GM04504 (cell line): ENCODE measurements at places on chromosomes 4 and X.

DNA sequence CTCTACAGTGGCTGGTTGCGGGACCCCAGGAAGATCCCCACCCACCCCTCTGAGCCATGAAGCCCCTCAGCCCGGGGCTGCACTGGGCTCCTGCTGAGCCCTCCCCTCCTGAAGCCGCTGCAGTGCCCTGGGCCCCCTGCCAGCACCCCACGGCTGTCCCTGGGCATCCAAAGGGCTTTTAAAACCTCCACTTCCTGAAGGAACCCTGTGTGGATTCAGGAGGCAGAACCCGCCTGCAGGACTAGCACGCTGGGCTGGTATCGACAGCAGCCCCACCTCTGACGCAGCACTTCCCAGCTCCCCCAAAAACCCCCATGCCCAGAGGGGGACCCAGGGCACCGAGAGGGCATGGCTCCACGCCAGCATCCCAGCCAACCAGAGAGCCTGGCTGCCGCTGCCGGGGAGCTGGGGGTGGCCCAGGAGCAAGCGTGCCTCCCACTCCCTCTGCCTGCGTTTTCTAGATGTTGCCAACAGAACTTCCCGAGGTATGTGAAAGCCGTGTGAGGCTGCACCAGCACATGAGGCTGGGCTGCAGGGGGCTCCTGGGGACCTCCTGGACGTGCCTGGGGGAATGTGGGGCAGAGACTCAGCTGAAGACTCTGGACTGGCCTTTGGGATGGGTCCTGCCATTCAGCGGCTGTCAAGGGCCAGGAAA is 6.3 kb downstream of the MXD4 start:
- no peak for DNase-seq

GRCh38 chr4:98506462-98507132 is 151.8 kb downstream of the TSPAN5 start:
- DNase-seq, result no peak

DNA sequence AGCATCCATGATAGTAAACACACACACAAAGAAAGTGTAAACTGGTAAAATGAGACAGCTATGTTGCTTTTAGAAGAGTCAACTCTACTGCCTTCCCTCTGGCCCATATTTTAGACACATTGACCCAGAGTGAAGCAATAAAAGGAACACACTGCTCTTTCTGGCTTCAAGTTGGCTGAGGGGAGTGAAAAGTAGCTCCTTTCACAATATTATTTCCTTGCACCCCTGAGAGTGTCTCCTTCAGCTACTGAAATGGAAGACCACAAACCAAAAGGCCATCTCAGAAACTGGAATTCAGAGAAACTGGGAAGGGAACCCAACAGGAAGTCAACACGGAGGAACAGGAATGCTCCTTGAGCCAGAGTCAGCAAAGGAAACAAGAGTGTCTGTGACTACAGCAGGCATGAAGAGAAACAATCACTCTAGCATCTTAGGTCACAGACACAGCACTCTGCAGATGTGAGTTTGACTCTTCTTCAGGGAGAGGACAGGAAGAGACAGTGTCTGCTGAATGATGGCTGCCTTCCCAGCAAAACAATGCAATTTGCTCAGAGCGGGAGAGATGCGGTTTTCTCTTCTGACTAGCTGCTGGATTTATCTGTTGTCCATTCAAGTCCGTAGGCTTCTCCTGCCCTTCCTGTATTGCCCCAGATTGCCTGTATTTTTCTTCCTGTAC is 106.7 kb downstream of the SPATA18 start:
- DNase-seq, result no peak

GRCh38 chr4:95742179-95742578 is 97.7 kb upstream of the PDHA2 start:
- no peak for DNase-seq

- DNase-seq, result no peak
Measured at GRCh38 chr4:22031423-22031822, 82.9 kb upstream of the KCNIP4 start.

DNA sequence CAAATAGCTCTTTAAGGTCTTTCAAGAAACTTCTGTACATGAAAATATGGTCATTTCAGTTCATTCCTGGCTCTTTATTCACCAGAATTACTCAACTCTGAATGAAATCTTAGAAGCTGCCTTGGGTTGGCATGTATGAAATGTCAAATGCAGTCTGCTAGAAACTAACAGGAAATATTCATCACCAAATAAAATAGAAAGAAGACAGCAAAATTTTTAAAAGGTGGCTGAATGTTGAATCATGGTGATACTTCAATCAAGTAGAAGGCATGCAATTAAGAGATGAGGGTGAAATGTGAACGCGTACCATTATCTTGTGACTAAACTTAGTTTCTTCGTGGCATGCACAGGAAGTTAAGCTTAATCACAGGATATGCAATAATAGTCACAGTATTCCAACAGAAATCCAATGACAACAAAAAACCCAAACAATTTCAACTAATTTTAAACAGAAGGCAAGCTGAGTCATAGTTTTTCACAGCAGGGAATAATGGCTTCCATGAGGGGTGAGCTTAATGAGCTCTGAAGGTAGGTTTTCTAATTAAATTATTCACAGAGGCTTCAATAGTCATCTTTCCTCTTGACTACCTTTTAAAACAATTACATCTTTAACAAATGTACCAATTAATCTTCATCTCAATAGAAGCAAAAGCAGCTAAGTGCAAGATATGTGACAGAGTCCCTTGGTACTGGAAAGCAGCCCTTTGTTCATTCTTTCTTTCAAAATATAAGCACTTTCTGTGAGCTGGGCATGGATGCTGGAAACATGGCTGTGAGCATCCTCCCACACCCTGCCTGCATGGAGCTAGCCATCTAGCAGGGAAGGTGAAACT is 44.5 kb downstream of the SCFD2 start:
- peak; percentile 92 for DNase-seq

DNA sequence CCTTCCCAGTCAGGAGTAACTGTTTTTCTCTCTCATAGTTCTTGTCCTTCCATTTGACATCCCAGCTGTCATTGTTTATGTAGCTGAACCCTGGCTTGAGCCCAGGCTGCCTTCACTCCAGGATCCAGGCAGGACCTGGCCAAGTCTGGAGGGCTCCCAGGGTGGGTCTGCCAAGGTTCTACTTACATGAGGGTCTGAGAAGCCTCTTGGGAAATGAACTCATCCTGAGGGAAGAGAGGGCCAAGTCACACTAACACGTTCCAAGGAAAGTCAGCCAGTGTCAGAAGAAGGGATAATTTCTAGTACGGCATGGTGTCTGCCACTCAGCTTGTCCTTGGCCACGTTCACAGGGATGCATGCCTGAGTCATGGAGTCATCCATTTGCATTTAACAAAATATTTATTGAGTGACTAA is 54.8 kb upstream of the SRD5A3 start:
- no peak for DNase-seq

DNA sequence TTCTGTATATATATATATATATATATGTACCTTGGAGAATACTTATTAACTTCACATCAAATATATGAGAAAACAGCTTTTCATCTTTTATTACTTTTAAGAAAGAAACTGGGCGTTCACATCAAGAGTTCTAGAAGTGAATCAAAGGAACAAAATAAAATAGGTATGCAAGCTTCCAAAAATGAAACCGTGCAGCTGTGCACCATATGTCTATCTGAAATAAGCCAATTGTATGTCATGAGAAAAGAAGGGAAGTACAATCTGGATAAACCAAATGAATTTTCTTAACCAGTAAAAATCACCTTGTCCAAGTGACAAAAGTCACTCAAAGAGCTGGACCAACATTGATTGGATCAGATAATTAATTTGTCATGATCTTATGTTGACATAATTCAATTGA is 405.4 kb upstream of the TECRL start:
- no peak for DNase-seq

DNA sequence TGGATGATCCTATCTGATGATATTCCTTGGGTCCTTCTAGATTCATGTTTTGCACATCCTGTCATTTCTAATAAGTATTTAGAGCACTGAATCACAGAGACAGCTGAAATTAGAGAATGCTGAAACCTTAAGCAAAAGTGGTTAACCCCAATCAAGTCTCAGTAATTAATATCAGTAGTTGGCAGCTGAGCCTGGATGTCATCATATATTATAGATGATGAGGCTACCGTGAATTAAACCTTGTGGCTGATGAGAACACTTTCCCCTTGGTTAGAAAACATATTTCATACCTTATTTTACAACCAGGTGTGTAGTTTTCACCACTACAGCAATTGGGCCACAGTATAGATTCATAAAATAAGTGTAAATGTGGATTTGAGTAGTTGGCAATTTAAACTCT is 499.0 kb downstream of the PDGFC start:
- DNase-seq, result no peak

GRCh38 chr4:58261526-58261925 is 1151.3 kb upstream of the IGFBP7 start:
- DNase-seq, result no peak

GRCh38 chr4:76748649-76749048 is 149.3 kb downstream of the SOWAHB start:
- no peak for DNase-seq

- DNase-seq, result no peak
Measured at GRCh38 chr4:139736661-139737060, 71.0 kb downstream of the MGST2 start.

GRCh38 chr4:174135530-174135929 is 147.9 kb downstream of the FBXO8 start:
- DNase-seq, result no peak

GRCh38 chr4:15557786-15558550 is 88.3 kb downstream of the CC2D2A start:
- DNase-seq, result no peak

DNA sequence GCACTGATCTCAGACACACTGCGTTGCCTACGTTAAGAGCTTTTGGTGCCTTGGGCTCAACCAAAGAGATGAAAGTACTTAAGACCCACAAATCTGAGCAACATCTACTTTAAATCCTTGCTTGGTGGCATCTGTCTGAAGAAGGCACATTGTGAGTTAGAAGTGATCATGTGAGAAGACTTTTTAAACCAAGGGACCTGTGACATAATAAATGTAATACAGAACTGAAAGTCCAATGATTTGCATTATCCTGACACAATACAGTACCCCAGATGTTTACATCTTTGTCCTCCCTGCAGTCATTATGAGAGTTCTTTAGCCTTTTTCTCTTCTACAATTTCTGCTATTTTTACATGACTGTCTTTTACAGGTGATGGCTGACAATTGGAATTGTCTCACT is 96.7 kb upstream of the FTHL17 start:
- DNase-seq, result no peak

- DNase-seq, result no peak
Measured at GRCh38 chr4:151462554-151462953, 53.6 kb downstream of the FHIP1A start.

- DNase-seq, result no peak
Measured at GRCh38 chrX:46575991-46576392, 2.4 kb downstream of the CHST7 start.

- peak; percentile 69 for DNase-seq
Measured at GRCh38 chr4:101200561-101200960, 146.8 kb downstream of the PPP3CA start.

DNA sequence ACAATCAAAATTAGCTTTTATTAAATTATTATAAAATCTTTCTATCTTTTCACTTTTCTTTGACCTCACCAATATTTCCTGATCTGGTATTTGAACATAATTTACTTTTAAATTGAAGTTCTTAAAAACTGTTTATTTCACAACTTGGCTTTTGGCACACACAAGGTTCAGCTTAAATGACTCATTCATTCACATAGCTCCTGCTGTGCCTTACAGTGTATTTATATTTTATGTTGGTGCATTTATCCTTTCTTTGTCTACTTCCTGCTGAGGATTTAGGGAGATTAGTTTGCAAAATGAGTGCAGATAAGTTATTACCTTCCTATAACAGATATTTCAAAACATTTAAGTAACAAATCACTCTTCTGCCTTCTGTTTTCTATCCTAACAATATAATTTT is 430.6 kb downstream of the DTHD1 start:
- no peak for DNase-seq

DNA sequence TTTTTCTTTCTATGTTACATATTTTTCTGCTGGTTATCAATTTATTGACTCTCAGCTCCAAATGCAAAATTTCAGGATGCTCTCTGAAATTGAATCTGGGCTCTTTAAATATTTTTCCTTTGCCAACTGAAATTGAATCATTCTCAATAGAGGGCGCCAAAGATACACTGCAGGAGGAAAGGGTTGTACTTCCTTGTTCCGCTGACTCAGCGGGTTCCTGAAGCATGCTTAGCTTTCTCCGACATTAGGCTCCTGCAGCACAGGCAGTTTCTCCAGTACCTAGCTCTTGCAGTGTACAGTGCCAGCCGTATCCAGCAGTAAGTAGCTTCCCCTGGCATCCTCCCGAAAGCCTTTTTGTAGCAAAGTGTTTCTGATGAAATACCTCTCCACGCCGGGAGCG is 28.8 kb upstream of the CFAP47 start:
- DNase-seq, result no peak

DNA sequence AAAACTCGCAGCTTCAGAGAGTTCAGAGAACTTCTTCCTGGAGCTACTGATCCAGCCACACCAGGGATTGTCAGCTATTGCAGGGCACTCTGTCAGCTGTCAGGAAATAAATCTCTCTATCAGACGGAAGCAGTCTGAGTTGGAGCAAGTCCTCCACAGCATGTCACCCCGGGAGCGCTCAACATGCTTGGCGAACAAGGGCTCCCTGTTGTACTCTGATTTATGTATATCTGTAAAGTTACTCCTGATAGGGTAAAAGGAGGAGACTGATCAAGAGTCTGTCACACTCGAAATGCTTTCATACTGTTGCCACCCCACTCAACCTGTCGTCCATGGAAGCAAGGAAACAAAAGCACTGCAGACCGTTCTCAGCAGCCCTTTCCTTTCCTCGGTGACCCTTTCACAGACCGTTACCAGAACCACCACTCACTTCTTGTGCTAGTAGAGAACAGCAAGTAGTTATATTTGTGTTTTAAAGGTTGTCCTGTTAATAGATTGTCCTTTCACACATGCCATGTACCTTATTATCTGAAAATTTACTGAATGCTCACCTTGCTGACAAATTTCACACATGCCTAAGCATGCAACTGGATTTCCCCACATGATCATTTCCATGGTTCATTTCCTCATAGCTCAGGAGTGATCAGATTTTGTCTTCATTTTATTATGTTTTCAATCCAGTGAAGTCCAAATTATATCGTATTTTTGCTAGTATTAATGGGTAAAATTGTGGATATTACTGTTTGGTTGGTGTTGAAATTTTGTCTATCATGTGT is 2108.9 kb upstream of the TENM3 start:
- no peak for DNase-seq

DNA sequence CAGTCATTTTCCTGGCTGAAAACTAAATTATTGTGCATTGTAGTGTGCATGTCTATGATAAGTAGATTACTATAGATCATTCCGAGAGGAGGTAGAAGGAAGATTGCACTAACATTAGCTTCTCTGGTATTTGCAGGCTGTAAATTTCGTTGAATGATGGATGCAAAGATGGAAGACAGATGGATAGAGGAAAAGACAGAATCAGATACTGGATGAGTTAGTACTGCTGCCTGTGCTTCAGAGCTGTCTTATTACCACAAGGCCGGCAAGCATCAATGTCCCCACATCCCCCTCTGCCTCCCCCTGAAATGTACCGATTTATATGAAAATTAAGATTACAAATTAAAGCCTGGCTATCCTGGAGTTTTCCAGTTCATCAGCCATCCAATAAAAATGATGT is 17.7 kb downstream of the NAA11 start:
- DNase-seq, result no peak

- no peak for DNase-seq
Measured at GRCh38 chr4:41098093-41099048, 116.0 kb downstream of the APBB2 start.

- no peak for DNase-seq
Measured at GRCh38 chrX:129553619-129554288, 13.7 kb downstream of the OCRL start.

- no peak for DNase-seq
Measured at GRCh38 chr4:47315346-47315745, 148.2 kb downstream of the COMMD8 start.
